CD4-positive, alpha-beta T cell treated with Interleukin-15 for 1 hour (primary cell): ENCODE measurements at places on chromosomes 16 and 17.

GRCh38 chr17:77316651-77317050, 175.9 kb downstream of the SEC14L1 start:
- no peak for DNase-seq

DNA sequence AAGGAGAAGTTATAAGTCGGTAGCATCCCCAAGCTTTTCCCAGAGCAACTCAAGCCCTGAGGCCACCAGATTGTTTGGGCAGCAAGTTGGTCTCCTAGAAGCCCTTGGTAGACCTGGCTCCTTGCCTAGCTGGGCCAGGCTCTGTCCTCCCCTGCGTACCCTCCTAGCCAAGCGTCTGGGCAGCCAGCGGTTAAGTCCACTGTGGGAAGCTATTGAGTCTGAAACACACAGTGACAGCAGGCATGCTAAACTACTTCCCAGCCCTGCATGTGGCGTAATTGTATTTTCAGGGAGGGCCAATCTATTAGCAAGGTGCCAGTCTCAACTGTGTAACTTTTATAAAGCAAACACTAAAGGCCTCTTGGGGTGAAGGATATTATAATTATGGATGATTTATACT, 419.1 kb upstream of the RBFOX1 start:
- DNase-seq: no peak

DNA sequence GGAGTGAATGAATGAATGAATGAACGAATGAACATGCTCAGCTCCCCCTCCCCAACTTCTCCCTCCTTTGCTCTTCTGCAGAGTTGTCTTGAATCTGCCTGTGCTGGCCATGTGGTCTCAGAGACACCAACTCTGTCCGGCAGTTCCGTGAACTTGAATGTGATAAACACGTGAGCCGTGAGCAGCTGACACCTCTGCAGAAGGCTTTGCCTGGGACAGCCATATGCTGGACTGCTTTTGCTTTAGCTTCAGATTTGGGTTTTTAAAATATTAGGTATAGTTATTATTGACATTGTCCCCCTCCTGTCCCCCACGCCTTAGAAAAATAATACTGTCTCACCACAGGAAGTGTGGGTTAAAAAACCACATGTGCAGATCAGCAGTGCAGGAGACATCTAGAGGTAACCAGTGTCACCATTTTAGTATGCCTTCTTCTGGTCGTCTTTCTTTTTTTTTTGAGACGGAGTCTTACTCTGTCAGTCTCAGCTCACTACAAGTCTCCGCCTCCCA, 83.8 kb downstream of the ABCC1 start:
- DNase-seq: peak; percentile 22

DNA sequence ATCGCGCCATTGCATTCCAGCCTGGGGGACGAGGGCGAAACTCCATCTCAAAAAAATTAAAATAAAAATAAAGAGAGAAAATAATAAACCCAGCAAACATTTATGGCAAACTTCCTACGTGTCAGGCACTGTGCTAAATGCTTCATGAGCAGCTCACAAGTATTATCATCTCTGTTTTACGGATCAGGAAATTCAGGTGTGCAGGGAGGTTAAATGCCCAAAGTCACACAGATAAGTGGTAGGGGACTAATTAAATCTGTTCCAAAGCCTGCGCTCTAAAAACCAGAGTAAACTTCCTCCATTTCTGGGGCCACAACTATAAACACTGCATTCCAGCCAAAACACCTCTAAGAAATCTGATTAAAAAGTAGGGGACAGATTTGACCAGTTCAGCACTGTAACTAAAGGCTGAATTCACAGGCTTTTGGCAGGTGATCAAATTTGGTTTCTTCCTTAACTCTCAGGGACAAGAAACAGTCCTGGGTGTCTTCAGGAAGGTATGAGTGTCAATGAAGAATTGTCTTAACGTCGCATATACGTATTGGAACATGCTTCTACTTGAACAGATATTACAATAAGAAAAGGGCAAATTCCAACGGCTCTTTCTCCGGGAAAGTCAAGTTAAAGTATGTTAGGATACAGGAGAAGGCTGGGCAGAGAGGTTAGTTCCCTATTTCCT, 996 bp downstream of the STRADA start:
- no peak for DNase-seq

DNA sequence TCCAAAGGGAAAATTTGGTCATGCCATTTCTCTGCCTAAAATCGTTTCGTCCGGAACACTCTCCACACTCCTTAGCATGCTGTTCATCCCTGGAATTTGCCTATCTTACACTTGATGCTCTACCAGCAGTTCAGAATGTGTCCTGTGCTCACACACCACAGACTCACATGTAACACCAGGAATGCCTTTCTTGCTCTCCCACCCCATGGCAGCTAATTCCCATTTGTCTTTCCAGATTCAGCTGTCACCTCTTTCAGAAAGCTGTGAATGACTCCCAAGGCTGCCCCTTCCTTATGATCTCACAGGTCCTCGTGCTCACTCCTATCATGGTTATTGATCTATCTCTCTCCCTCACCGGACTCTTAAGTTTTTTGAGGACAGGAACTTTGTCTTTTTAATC, 38.1 kb downstream of the HYDIN start:
- DNase-seq: no peak

- no peak for DNase-seq
Observed at GRCh38 chr17:66967837-66968543, 3.5 kb downstream of the CACNG4 start.

DNA sequence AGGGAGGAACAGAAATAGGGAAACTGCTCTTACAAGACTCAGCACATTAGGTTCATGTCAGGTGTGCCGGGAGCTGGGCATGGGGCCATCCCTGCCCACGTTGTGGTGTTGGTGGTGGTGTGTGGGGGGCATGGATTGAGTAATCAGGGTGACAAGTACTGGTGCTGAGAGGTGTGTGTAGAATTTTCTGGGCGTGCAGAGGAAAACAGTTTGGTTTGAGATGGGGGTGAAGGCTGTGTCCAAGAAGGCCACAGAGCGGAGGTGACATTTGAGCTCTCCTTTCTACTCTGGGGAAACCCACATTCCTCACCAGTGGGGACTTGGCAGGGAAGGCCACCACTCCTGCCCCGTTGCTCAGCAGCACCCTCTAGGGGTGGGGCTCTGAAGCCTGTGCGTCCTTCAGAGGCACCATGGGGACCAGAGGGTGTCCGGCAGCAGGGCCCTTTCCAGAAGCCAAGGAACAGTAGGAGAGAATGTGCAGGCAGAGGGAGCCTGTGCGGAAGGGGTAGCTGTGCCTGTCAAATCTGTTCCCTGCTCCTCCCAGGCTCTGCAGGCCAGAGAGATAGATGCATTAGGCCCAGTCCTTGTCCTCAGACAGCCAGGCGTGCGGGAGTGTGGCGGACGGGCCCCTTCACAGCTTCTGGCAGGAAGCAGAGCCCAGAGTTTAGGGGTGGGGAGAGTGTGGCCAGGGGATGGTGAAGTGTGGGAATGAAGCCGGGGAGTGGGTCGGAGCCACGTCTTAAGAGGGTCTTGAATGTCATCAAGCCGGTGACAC, 48.7 kb upstream of the GSE1 start:
- DNase-seq: no peak

DNA sequence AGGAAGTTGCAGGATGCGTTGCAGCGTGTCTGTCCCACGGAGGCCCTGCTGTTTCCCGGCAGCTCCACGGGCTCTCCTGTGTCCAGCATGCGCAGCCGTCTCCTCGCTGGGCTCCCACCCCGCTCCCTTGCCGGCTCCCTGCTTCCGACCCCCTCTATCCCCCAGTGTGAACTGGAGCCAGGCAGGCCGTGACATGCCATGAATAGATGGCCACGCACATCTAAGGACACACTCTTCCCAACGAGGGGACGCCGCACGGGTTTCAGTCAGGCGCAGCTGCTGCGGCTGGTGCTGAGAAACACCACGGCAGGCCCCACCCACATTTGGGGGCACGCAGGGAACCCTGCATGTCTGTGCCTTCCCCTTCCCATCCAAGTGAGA, 9.2 kb upstream of the HEXD start:
- no peak for DNase-seq

DNA sequence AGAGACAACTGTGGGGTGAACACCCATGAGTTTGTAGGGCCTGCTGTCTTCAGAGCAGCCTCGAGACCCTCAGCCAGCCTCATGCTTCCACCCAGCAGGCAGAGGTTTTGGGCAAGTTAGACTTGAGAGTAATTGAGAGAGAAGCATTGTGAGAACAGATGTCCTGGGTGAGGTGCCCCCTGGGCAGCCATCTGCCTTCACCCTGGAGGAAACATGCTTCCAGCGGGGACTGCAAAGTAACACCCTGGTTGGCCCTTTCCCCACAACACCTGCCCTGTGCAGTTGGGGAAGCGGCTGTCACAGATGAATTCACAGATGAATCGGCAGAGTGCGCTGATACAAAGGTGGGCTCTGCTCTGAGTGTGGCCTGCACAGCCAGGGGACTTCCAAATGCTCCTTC, 23.4 kb downstream of the ATPAF2 start:
- no peak for DNase-seq

DNA sequence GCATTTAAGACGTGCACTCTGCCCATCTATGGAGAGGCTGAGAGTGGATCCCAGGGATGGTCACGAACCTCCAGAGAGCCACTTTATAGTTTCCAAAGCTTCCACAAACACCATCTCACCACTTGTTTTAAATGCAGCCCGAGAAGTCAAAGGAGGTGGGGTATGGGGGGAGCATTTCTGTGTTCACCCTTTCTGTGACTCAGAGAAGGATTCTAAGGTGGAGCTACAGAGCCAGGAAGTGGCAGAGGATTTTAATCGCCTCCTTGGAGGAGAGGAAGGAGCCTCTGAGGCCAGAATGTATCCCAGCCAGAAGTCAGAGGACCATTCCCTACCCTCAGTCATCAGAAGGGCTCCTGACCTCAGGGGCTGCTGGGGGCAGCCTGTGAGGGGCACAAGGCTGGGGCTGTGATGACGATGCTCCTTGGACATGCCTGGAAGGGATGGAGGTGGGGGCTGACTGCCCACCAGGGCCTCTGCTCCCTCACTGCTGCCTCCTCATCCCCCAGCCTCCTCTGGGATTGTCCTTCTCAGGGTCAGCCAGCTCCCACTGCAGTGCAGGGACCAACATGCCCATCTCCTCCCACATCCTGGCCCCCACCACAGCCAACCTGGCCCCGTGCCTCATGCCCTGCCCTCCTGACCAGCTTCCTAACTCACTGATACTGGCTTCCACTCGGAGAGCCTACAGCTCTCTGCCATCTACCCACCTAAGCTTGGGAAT, 2.8 kb downstream of the XYLT2 start:
- DNase-seq: no peak
